ENCODE measurements at places on chromosomes 4 and X.

GRCh38 chrX:9293051-9293496 lies 171.8 kb upstream of the TBL1X start:
- DNase-seq = no peak

DNA sequence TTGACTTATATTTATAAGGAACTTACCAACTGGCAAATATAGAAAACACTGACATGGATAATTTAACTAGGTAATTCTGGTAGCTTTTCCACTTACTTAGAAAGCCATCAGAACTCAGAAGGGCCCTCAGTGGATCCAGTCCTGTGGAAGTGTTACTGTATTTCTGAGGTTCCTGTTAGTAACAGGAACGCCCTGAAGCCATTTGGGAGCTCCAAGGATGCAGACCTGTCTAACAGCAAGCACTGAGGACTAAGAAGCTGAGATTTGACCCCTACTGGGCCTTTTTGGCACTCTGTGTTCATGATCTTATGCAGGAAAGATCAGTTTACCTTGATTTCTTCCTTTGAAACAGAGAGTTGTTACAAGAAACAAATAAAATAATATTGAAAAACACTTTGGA lies 46.0 kb upstream of the TLL1 start:
- no peak for DNase-seq

- no peak for DNase-seq
These were observed 3.6 kb upstream of the GATA1 start for GRCh38 chrX:48782795-48783194.

DNA sequence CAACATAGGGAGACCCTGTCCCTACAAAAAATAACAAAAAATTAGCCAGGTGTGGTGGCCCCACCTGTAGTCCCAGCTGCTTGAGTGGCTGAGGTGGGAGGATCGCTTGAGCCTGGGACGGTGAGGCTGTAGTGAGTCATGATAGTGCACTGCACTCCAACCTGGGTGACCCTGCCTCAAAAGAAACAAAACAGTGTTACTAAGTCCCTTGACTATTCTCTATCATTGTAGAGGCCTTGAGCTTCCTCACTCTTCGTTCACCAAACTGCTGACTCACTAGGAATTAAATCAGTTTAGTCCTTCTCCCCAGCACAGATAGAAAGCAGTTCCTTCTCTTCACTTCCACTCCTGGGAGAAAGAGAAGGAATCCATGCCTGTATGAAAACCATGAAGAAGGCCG lies 14.5 kb downstream of the CDS1 start:
- DNase-seq = no peak

- no peak for DNase-seq
These were observed 108.0 kb downstream of the CPZ start for GRCh38 chr4:8700531-8700930.

DNA sequence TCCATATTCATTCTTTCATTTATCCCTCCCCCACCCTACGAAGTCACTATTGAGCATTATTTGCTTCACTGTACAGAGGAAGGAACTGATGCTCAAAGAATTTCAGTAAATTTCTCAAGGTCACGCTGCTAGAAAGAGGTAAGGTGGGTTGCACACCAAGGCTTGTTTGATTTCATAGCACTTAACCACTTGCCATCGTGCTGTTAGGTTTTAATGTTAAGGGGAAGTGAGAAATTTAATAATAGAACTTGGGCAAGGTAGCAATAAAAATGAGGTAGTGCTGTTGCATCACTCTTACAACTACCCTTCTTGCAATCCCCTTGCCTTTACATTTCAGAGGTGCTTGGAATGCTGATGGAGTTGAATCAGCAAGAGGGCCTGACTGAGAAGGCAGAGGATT lies 343.1 kb downstream of the MID1IP1 start:
- peak; percentile 77 for DNase-seq

DNA sequence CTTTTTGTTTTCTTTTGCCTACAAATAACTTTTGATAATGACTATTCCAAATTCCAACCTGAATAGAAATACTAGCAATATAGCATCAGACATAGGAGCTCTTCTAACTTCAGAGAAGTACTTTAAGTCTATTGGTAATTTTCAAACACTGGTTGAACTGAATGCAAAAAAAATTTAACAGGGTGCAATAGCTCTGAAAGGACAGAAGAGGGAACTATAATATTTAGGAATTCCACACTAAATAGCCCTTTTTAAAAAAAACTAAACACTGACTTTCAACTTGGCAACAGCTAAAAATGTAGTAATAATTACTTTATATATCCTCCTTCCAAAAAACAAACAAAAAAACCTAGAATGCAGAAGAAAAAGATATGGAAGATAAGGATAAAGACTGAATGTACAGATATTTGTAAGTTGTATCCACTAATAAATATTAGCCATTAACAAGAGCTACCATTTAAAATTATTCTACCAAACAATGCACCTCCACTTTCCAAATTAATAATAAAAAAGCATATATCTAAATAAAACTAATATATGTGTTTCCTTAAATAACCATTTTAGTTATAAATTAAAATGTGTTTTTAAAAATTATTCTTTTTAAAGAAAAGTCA lies 81.4 kb downstream of the FBXW7 start:
- no peak for DNase-seq

DNA sequence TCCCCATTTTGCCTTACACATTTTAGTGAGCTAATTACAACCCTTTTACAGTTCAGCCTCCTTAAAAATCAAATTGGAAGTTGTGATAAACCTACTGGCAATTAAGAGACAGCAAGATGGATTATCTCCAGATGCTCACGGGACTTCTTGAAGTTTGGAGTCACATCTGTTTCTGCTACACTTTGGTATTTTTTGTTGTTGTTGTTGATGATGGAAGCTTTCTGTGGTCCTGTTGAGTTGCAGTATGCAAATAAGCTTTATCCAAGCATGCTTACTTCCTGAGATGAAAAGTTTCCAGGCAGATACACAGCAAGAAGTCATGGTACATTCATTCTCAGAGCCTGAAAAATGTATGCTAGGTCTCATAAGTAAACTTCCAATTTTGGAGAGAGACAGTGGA lies 670.0 kb upstream of the AMOT start:
- DNase-seq = no peak

DNA sequence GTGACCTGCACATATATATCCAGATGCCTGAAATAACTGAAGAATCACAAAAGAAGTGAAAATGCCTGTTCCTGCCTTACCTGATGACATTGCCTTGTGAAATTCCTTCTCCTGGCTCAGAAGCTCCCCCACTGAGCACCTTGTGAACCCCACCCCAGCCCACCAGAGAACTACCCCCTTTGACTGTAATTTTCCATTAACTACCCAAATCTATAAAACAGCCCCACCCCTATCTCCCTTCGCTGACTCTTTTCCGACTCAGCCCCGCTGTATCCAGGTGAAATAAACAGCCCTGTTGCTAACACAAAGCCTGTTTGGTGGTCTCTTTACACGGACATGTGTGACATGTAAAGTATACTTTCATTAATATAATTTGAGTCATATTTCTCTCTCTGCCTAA lies 320.3 kb upstream of the TECRL start:
- no peak for DNase-seq
